Fibroblast of villous mesenchyme (primary cell): ENCODE measurements at places on chromosomes 6 and 20. TPM values are rescaled to one million over a fixed set of nuclear protein-coding genes. Genes with fewer than 3 reads are reported as not detected.

The CRISP2 gene
- not detected in 2 replicates for total RNA-seq

The SPAG4 gene
- 5.6 and 8.1 TPM in 2 replicates for total RNA-seq

The PRELID3B gene
- 61.2 and 85.1 TPM in 2 replicates for total RNA-seq

The GPR6 gene
- total RNA-seq = not detected in 2 replicates

The HLA-DOA gene
- total RNA-seq = not detected in 2 replicates

The DEFB124 gene
- total RNA-seq = not detected in 2 replicates

The DST gene
- total RNA-seq = 312 and 509 TPM in 2 replicates

The CDH4 gene
- 1.3 and 1.7 TPM in 2 replicates for total RNA-seq
